Stimulated activated CD8-positive, alpha-beta memory T cell treated with anti-CD3 and anti-CD28 coated beads, Interleukin-7, amount 100 ng/mL, for 1 hour (primary cell): ENCODE measurements at places on chromosomes 7 and 10.

GRCh38 chr7:727104-727805, at the start of gene PRKAR1B:
Gene PRKAR1B (minus strand): TSS chr7:727281. CDS start chr7:711505, 15,776 bp downstream.
- no peak for DNase-seq

DNA sequence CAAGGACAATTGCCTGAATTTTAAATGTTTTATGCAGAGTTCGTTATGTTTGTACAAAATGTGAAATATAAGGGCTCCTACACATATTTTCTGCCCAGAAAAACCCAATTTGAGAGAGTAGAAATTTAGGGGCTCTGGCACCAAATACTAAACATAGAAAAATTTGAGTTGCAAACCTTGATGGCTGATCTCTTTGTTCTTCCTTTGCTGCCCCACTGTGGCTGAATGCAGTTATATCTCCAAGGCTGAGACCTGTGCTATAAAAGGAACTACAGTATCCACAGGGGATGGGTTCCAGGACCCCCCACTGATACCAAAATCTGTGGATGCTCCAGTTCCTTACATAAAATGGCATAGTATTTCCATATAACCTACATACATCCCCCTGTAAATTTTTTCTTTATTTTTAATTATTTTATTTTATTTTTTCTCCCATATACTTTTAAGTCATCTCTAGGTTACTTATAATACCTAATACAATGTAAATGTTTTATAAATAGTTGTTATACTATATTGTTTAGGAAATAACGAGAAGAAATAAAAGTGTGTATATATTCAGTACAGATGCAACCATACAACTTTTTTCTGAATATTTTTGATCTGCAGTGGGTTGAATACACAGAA, 22.5 kb downstream of the CFAP43 start:
- no peak for DNase-seq

GRCh38 chr7:70436790-70437350, 695.1 kb upstream of the GALNT17 start:
- DNase-seq, result no peak

DNA sequence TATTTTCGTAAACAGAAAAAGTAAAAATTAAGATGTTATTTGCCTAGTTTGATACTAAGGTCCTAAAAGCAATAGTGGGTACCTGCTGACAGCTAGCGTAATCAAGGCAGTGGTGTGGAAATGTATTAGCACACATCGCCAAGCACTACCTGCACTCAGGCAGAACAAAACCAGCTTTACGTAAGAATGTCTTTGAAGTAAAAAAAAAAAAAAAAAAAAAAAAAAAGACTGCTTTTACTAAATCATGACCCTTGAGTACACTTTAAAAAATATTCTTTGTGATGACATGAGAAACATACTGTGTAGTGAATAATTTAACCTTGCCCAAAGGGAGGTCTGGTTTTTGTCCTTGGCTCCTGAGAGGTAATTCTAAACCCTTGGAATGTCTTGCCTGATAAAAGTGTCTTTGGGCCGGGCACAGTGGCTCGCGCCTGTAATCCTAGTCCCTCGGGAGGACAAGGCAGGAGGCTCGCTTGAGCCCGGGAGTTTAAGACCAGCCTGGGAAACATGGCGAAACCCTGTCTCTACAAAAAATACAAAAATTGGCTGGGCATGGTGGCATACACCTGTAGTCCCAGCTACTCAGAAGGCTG, 12.7 kb downstream of the XRCC2 start:
- no peak for DNase-seq

DNA sequence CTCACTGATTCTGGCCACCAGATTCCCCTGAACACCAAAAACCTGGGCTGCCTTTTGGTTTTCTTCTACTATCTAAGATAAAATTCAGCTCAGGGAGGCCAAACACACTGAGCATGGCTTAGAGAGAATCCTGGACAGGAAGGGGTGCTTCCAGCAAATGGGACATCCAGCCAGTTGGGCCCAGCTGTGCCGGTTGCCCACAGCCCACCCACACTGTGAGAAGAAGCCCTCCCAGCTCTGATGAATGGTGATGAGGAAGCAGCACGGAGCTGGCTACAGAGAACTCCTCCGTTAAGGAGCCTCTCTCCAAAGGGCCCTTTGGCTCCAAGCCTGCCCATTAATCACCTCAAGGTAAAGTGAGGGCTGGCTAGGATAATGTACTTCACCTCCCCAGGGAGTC, 15.9 kb downstream of the LRRC18 start:
- no peak for DNase-seq

GRCh38 chr10:57628592-57629284, 639.0 kb downstream of the IPMK start:
- no peak for DNase-seq
